ENCODE measurements at places on chromosomes 3 and 15.

GRCh38 chr3:172100482-172100881 is 61.1 kb downstream of the FNDC3B start:
- DNase-seq, result no peak

DNA sequence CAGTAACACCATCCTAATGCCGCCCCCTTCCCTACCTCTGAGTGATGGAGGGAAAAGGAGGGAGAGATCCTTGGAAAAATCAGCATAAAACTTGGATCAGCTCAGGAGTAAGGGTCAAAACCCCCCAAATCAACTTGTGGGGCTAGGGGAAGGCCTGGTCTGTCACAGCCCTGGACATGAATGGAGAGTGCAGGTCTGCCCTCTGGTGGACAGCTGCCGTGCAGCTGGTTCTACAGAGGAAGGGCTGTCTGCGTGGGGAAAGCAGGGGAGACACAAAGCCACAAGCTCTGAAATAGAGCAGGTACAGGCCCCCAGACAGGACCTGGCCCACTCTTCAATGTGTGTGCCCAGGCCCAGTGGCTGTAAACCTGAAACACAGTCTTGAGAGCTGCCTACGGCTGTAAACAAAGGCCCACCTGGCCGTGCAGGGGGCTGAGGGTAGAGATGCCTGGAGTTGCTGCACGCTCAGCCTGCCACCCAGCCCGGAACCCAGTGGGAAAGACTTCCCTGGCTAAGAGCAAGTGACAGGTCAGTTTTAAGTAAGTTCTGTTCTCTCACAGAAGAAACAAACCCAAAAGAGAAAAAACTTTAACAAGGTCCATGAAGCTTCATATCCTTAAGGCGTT is 16.4 kb downstream of the CLK3 start:
- DNase-seq, result peak; percentile 72

- no peak for DNase-seq
Measured at GRCh38 chr15:40333922-40334492, 6.7 kb downstream of the CCDC9B start.

DNA sequence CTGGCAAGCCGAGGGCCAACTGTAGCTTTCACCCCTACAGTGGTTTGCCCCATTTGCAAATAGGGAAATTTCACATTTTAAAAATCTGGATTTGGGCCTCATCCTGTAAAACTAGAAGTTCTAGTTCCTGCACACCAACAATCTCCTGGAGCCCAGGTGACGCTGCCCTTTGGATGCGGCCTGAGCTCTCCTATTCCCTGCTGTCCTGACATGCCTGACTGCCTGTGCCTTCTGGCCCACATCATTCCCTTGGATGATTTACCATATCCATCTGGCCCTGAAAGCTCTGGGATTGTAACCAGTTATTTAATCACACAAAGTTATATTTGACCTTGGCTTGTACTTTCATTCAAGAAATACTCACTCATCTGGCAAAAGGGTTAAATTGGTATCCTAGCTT is 272.3 kb downstream of the ARRDC4 start:
- no peak for DNase-seq

DNA sequence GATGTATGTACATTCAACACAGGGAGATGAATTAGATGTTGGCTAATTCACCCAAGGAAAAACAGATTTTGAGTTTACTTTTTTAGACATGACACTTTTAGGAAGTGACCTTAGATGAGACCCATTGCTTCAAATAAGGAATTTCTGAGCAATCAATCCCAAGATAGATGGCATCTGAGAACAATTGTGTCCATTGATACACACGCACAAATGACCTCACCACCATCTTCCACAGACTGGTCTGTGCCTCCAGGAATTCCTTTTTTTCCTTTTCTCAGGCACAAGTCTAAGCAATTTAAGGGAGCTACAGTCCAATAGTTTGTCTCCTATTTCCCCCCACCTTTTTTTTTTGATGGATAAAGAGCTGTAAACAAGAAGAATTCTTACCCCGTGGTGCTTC is 265.3 kb downstream of the TBL1XR1 start:
- DNase-seq, result no peak

- no peak for DNase-seq
Measured at GRCh38 chr3:48553361-48553760, 3.2 kb downstream of the PFKFB4 start.

DNA sequence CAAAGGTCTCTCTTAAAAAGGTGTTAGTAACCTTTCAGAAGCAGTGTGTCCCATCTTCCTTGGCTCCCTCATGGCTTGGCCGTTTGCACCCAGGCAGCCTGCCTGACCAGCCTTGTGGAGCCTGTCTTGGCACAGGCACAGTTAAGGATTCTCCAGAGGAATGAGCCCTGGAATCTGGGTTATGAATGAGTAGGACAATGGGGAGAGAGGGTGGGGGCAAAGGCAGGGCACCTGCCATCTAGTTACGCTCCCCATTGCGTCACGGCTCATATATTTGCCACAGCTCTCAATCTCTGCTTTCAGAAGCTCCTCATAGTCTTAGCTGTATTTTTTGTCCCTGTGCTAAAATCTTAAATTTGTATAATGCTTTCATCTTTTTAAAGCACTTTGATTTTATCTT is 50.6 kb downstream of the WDR76 start:
- DNase-seq, result no peak

GRCh38 chr15:87500240-87500639 is 756.3 kb downstream of the NTRK3 start:
- DNase-seq, result no peak

DNA sequence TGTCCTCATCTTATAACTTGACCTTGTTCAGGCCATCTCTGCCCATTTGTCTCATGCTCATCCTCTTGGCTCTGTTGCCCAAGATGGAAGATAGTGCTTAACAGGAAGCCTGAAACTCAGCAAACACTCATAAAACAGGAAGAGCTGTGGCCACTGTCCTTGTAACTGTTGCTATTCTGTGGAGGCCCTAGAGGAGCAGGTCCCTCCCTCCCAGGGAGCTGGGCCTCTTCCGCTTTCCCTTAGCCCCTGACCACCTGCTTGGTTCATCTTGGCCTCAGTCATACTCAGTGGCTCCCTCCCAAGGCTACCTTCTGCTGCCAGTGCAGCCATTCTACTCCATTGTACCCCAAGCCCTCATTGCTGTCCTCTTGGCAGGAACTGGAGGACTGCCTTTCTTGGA is 3.5 kb downstream of the MAPKAPK3 start:
- DNase-seq, result peak; percentile 45

DNA sequence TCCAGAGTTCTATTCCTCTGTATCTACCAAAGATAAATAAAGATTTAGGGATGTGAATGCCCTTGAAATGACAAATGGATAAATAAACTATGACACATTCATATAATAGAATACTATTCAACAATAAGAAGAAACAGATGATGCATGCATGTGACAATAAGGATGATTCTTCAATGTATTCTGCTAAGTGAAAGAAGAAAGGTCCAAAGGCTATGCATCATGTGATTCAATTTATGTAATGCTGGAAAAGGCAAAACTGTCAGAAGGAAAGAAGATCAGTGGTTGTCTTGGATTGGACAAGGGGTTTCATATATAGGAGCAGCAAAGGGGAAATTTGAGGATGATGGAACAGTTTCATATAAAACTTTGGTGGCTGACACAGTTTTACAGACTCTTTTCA is 32.6 kb upstream of the CHRNA7 start:
- DNase-seq, result no peak

DNA sequence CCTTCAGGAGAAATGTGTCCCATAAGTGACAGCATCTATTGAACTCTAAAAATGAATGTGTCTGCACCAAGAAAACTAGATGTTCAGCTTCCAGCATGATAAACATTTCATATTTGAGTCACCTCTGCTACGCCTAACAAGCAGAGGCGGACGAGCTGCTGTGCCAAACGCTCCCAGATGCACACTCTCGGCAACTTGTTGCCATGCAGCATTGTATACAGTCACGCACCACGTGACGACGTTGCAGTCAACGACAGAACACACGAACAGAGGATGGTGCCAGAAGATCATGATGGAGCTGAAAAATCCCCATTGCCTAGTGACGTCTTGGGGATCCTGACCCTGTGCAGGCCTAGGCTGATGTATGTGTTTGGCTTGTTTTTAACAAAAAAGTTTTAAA is 137.5 kb downstream of the XXYLT1 start:
- peak; percentile 78 for DNase-seq

- DNase-seq, result no peak
Measured at GRCh38 chr15:67850994-67851571, 11.2 kb upstream of the RNU6-1 start.

DNA sequence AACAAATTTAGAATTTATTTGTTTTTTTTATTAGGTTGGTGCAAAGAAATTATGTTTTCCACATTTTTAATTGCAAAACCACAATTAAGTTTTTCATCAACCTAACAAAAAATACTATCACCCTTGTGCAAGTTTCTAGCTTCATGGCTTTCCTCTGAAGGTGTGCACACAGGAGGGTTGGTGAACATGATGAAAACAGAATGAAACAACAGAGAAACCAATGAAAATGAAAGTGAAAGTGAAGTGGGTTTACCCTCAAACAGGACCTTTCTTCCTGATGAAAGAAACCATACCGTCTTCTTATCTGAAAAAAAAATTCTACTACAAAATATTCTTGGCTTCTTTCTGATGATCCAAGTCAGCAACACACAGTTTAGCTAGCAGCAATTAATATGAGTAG is 71.9 kb upstream of the FEZF2 start:
- DNase-seq, result peak; percentile 11

DNA sequence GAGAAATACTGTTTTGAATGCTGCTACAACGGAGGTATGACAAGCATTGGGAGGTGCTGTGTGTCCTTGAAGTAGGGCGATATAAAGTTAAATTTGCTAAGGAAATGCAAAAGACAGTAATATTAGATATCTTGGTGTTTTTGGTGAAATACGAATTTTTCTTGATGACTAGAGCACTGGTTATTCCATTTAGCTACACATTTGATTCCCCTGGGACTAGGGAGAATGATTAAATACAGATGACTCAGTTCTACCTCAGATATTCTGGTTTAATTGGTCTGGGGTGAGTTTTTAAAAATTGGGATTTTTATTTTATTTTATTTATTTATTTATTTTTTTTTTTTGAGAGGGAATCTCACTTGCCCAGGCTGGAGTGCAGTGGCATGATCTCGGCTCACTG is 18.7 kb upstream of the GADL1 start:
- DNase-seq, result no peak

DNA sequence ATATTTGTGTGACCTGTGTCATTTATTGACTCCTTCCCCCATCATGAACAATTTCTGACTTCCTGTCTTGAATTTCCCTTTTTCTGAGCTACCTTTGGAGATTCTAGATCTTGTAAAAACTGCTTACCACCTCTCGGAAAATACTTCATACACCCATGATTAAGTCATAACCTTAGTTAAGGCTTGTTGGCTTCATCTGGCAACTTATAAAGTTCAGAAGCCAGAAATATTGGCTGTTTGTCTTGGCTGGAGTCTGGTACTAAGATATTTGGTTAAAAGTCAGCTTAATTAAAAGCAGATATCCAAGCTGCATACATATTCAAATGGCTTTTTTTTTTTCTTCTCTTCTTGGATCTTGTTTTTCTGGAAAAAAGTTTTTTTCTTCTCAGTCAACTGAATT is 37.3 kb upstream of the B3GALNT1 start:
- DNase-seq, result no peak

- no peak for DNase-seq
Measured at GRCh38 chr3:41580274-41580959, 381.1 kb downstream of the CTNNB1 start.

- DNase-seq, result no peak
Measured at GRCh38 chr3:23960649-23961048, 15.6 kb downstream of the NR1D2 start.

GRCh38 chr3:187522293-187522692 is 147.9 kb downstream of the SST start:
- DNase-seq, result no peak

- no peak for DNase-seq
Measured at GRCh38 chr3:102105193-102105592, 255.9 kb downstream of the NFKBIZ start.

GRCh38 chr3:169058681-169059080 is 604.8 kb downstream of the MECOM start:
- no peak for DNase-seq

GRCh38 chr3:170476291-170476690 is 57.6 kb downstream of the CLDN11 start:
- DNase-seq, result no peak

GRCh38 chr3:175741951-175742350 is 882.8 kb downstream of the NAALADL2 start:
- no peak for DNase-seq

- no peak for DNase-seq
Measured at GRCh38 chr3:157958457-157958856, 147.8 kb downstream of the SHOX2 start.

DNA sequence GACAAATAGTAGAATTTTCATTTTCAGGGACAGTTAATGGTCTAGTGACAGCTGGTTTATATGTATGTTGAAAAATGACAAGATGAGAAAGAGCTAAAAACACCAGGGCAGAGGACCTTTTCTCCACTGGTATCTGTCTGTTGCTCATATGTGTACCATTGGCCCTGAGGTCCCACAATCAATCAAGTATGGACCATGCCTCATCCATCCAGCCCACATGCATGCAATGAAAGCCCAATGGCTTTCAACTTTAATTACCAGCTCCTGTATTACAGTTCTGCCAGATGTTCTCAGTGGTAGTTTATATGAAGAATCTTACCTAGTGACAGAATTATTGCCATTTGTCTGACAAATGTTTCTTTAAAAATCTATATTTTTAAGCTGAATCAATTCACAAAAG is 234.1 kb downstream of the ZMAT3 start:
- no peak for DNase-seq

- no peak for DNase-seq
Measured at GRCh38 chr15:92463826-92464225, 70.1 kb downstream of the ST8SIA2 start.

- no peak for DNase-seq
Measured at GRCh38 chr3:179056326-179056725, 15.3 kb downstream of the ZMAT3 start.

DNA sequence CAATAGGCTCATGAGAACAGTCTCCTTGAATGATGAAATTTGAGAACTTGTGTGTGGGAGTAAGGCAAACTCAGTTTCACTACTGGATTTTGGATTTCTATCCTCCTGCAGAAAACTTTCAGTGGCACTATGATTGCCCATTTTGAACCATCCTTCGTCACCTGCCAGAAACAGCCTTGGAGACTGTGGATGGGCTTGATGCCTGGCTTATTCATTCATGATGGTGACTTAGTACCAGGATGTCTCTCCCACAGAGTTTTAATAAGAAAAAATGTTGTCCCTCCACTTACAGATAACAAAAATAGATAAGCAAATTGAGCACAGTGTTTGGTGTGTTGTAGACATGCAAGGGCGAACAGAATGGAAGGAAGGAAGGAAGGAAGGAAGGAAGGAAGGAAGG is 53.5 kb upstream of the CPNE4 start:
- DNase-seq, result no peak

GRCh38 chr3:112298781-112299180 is 4.8 kb upstream of the SLC9C1 start:
- DNase-seq, result no peak

GRCh38 chr3:194307849-194308248 is 43.3 kb downstream of the CPN2 start:
- DNase-seq, result no peak

Measured in activated CD4-positive, alpha-beta T cell treated with anti-CD3 and anti-CD28 coated beads, Interleukin-2, Interleukin-6, amounts not matched to agents 100 ng/mL and 50 ng/mL, durations not matched to agents 16 hours and 8 hours (primary cell).